ENCODE measurements at places on chromosomes 11 and 22.

DNA sequence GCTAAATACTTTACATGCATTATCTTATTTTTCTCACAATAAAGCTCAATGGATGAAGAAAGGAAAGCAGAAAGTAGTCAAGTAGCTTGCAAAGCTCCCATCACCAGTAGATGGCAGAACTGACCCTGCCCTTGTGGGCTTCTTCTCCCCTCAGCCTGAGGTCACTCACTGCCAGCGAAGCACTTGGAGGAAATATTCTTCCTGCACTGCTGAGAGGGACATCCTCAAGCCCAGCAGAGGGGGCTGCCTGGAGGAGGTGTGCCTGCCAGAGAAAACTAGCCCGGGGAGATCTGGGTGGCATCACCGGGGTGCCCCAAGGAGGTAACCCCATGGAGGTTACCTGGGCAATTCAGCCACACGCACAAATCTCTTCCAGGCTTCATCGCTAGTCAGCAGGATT, 6.6 kb downstream of the APOL4 start:
- peak; percentile 68 for DNase-seq

DNA sequence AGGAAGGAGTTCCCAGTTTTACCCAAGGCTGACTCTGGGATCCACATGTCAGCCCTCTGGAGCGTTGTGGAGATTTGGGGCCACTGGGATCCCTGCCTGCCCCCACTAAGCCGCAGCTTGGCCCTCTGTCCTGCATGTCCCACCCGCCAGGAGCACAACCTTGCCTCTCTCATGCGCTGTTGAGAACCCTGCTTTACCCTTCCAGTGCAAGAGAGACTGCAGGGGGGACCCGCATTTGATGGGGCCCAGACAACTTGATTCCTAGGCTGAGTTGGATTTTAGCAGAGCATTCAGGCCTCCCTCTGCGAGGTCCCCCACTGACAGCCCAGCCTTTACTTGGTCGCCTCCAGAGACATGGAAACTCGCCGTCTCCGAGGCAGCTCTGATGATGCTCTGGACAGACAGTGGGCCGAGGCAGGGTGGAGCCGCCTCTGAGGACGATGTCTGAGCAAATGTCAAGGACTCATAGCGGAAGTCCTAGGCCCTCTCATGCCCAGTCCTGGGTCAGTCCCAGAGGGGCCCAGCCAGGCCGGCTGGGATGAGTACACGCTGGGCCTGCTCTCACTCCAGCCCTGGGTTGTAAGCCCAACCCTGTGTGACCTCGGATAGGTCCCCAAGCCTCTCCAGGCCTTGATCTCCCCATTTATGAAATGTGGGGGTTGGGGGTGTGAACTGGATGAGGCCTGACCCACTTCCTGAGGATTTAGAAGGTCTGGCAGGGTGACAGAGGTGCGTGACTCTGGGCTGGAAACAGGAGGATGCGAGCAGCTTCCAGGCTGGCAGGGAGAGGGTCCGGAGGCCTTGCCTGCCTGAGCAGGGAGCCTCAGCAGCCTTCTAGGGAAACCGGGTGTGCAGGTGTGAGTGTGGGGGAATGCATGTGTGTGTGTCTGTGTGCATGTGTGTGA, 630 bp downstream of the CD5 start:
- no peak for DNase-seq

DNA sequence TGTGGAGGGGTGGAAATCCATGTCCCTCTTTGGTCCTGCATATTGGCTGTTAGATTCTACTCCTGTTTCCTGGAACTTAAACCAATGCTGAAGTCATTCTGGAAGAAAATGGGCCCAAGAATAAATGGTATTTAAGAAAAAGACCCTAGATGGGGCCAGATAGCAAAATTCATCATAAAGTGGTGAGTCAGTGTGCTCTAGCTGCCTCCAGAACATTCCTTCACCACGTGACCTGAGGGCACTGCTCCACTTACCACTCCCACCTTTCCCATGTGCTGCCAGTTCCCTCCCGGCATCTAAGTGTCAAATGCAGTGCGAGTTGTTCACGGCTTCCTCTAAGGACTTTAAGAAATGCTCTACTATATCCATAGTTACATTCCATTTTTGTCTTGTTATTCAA, 30.9 kb upstream of the NAP1L4 start:
- DNase-seq, result peak; percentile 69

DNA sequence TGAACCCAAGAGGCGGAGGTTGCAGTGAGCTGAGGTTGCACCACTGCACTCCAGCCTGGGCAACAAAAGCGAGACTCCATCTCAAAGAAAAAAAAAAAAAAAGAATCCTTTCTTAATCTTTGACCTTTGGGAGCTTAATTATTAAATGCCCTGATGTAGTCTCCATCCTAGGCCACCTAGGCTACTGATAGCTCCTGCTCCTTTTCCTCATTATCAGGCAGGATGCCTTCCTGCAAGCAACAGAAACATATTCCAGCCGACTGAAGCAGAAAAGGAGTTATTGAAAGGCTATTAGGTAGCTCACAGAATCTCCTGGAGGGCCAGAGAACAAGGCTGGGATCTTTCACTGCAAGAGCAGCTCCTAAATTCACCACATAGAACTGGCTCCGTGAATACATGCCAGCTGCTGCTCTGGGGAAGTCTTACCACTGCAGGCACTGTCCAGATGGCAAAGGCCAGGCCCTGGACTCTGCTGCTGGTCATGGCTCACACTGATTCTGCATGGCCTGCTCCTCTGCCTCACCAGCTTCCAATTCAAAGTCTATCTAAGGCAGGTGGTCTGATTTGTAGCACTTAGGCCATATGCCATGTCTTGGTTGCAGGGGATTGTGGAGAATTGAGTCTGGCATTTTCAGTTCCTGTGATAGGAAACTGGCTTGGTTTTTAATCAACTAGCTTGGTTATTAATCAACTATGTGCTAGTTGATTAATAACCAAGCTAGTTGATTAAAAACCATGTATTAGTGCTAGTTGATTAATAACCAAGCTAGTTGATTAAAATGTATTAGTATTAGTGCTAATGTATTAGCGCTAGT, 26.0 kb upstream of the POLD3 start:
- DNase-seq, result no peak

DNA sequence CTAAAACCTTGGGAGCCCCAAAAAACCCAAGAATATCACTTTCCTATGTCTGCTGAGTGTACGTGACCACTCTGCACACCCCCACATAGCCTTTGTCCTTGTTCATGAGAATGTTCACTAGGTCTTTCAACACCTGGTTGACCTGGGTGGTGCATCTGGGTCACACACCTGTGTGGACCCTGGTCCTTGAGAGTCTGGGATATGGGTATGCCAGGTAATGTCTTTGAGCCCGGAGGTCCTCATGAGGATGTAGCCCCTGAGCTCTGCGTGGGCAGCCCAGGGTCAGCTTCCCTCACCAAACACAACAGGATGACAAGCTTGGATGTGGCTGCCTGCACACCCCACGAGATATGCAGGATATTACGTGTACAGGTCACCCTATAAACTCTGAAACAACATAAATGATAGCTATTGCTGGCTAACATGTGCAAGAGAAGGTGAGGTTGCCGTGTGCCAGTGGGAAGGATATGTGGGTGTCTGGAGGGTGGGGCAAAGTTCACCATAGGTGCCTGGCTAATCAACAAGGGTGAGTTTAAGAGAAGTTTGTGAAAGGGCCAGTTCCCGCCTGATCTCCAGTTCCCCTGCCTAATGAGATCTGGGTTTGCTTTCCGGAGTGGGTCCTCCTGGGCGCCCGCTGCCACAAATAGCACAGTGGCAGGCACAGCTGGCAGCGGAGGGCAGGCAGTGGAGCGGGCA, 1.4 kb upstream of the PPARA start:
- DNase-seq, result no peak

DNA sequence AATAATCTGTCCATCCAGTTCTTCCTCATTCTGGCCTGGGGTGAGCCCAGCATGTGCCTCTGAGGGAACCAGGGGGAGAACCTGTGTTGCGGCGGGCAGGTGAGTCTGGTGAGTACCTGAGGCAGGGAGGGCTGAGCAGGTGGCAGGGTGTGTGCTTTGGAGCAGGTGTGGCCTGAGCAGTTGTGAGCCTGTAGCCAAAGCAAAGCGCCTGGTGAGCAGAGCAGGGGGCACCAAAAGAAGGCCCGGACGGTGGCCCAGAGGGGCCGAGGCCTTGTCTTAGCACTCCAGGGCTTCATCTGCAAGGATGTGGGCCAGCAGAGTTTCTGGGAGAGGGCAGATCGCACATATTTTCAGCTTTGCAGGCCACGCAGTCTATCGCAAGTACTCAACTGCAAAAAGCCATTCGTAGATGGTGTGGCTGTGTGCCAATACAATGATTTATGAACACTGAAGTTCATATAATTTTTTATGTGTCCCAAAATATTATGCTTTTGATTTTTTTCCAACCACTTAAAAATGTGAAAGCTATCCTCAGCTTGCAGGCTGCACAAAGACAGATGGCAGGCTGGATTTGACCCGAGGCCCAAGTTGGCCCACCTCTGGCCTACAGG, 8.7 kb downstream of the GLB1L2 start:
- no peak for DNase-seq

DNA sequence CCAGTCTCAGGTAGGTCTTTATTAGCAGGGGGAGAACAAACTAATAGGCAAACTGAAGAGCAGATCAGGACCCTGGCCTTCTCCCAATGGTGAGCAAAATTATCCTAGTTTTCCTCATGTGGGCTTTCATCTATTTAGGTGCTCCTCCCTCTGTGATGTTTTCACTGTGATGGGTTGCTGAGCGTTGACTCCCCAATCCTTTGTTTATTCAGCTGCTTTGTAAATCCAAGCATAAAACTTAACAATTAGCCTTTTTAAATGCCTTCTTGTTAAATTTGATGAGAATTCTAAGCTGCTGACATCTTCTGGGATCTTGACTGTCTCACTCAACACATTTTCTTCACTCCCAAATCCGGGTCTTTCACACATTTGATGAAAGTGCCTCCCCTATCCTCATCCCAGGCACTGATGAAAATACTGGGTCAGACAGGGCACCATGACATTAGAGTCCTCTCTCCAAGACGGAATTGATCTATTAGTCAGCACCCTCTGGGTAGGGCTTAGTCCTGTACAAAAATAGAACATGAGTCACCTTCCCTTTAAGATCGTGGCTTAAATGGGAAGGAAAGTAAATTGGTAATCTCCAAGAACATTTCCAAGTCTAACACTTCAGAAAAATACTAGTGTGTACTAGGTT, 199.3 kb upstream of the ISX start:
- DNase-seq, result peak; percentile 81

- DNase-seq, result peak; percentile 47
Observed at GRCh38 chr22:22720201-22720723, 75.8 kb downstream of the GGTLC2 start.

DNA sequence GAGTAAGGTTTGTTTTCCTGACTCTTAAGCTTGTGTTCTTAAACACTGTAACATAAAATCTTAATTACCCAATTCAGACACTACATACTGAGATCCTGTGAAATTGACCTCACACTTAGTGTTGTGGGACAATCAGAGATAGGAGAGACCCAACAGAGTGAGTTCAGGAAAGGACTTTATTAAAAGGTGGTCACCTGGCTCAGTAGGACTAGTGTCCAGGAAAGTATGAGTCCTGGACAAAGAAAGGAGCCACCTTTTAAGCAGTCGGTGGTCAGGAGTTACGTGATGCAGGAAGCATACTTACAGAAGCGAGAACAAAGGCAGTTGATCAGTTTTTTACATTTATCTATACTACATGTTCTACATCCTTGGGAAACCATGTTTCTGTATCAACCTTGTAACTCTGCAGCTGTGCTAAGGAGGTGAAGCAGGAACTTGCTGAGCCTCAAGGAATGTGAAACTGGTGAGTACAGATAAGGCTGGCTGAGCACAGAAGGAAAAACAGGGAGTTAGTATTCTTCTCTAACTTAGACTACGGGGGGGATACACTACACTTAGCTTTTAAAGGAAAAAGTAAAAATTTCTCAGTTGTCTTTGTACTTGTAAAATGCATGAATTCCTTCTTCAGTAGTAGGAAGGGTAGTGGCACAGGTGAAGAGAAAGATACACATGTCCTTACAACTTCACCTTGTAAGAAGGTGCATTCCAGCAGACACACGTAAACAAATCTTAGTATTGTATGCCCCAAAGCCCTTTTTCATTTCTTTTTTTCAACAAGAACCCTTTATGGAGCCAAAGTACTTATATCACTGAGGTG, 15.1 kb downstream of the OR51E1 start:
- no peak for DNase-seq

GRCh38 chr11:23320131-23320530, 459.9 kb upstream of the CCDC179 start:
- peak; percentile 46 for DNase-seq

GRCh38 chr11:9901943-9902342, 238.1 kb downstream of the SWAP70 start:
- no peak for DNase-seq
